Caudate nucleus (tissue), 63 donors: ENCODE measurements at places on chromosomes 3 and 15.

- no peak for DNase-seq
Measured at GRCh38 chr15:96053031-96053780, 277.3 kb upstream of the NR2F2 start.

- DNase-seq: no peak
Measured at GRCh38 chr15:77026501-77027110, 31.7 kb downstream of the PSTPIP1 start.

GRCh38 chr3:146156666-146157314 lies 4.2 kb downstream of the PLOD2 start:
- no peak for DNase-seq

DNA sequence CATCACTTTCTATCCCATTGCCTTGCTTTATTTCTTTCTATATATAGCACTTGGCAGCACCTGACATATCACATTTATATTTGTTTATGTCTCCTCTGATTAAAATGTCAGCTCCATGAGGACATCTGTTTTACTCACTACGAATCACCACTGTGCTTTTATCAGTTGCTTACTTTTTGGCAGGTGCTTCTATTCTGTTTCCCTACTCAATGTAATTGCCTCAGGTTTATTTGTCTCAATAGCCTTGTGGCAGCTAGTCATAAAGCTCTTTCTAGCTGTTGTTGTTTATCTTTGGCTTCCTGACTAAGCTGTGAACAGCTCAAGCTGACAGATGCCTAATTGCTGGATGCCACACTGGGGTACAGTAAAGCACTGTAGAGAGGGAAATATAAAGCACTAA lies 85.5 kb downstream of the VPS13C start:
- DNase-seq: no peak

DNA sequence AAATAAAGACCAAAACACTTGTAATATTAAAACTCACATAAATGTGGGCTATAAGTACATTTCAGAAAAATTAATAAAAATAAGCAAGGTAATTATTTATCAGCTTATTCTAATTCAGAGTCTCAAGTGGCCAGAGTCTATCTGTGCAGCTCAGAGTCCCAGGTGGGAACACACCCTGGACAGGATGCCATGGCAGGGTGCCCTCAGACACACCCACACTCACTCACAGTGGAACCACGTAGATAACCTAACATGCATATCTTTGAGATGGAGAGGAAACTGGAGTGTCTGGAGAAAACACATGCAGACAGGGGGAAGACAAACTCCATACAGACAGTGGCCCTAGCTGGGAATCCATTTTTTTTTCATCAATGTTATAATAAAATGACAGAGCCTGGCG lies 37.2 kb downstream of the FSIP1 start:
- no peak for DNase-seq

GRCh38 chr15:74664670-74665069 lies 31.2 kb downstream of the EDC3 start:
- no peak for DNase-seq
